ENCODE measurements at places on chromosomes 13 and 19.
A peak's percentile ranks its signal among the peaks of the same experiment; 100 is the strongest.

DNA sequence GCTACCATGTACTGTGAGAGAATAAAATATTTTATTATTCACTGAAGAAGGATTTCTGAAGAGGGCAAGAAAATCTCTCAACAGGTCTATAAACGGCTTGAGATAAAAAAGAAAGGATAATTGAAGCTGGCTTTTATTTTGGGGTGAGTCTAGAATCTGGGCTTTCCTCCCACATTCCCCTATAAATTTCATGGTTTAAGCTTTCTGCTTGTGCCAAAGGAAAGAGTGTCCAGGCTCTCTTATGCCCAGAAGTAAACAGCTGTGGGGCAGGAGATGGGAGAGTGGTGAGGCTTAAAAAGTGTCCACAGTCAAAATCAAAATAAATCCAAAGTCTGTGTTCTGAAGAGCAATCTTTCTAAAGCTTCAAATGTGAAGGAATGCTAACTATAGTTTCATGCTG lies 942.2 kb upstream of the MIR17HG start:
- no peak for DNase-seq

GRCh38 chr19:435056-435706 lies 25.7 kb downstream of the SHC2 start:
- no peak for DNase-seq

DNA sequence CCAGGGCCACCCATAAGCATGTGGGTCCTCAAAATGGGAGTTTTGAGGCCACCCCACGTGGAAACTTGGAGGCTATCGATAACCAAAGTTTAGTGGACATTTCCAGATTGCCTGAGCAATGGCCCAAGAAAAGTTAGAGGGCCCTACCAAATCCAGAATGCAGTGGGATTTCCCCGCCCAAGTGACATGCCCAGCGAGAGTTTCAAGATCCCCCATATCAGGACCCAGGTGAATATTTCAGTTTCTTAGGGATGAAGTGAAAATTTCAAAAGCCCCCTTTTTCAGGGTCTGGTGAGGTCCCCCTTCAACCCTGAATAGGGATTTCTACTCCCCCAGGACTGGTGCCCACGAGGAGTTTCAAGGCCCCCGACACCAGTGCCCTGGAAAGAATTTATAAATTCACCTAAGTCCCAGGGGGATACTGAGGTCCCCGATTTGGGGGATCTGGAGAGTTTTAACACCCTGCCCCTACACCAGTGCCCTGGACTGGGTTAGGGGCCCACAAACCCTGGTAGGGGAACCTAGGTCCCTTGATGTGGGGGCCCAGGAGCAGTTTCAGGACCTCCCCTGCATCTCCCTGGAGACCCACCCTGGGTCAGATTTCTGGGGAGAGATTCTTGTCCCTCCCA lies 695 bp downstream of the BST2 start:
- DNase-seq, result no peak

GRCh38 chr19:27740396-27740795 lies 1472.6 kb downstream of the UQCRFS1 start:
- DNase-seq, result no peak

DNA sequence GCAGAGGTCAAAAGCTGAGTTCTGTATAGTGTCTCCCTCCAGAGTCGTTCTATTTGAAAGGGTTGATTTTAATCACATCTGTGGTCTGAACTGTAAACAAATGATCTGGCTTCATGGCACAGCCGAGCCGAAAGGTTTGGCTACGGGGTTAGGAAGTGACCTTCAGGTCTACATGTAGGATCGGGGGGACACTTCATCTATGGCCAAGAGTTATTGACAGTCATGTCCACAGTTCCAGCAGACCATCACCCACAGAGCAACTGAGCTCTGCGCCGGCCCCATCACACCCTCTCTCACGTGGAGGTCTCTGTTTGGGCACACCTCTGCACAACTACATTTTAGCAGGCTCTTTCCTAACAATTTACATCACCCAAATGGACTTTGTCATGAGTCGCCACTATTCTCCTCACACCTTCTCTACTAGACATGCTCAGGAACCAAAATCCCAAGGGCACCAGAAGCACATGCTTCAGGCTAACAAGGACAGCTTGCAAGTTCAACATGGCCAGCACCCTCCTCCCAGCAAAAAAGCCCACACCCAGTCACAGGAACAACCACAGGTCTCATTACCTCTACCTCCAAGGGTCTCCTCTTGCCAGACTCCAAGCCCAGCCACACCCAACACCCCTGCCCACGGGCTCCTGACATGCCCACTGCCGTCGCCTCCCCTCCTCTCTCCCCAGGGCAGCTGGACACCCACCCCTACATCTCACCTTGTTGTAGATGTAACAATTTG lies 36.1 kb upstream of the EPHX3 start:
- DNase-seq, result no peak

GRCh38 chr13:31764556-31764955 lies 25.2 kb downstream of the RXFP2 start:
- DNase-seq, result no peak

GRCh38 chr13:85657942-85658341 lies 141.3 kb downstream of the SLITRK6 start:
- DNase-seq, result no peak

DNA sequence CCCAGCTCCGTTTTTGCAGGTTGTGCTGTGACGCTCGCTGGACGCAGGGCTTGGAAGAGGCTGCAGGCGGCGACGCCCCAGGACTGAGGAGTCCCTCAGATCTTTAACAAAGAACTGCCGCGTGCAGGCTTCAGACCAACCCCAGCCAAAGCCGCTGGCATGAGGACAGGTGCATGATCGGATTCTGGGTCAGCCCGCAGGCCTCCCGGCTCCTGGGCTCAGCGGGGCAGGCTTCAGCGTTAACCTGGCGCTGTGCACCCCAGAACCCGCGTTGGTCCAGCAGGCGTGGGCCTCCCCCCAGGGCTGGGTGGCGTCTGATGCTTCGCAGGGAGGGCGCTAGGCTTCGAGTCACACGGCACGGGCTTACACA lies 920 bp upstream of the TIMM13 start:
- no peak for DNase-seq

- DNase-seq, result no peak
Measured at GRCh38 chr19:49362929-49363267, 682 bp upstream of the TEAD2 start.

- no peak for DNase-seq
Measured at GRCh38 chr13:21749410-21749809, 78.5 kb downstream of the FGF9 start.

- peak; percentile 91 for DNase-seq
Measured at GRCh38 chr13:40181203-40181845, 485.1 kb downstream of the FOXO1 start.

GRCh38 chr19:40457048-40457447 lies 8.5 kb downstream of the BLVRB start:
- no peak for DNase-seq

GRCh38 chr19:30008169-30008568 lies 66.1 kb downstream of the URI1 start:
- DNase-seq, result no peak

- no peak for DNase-seq
Measured at GRCh38 chr19:13803038-13803437, 7.8 kb downstream of the ZSWIM4 start.

GRCh38 chr19:46979126-46980105 lies 40.2 kb upstream of the NPAS1 start:
- no peak for DNase-seq

GRCh38 chr13:22357132-22357531 lies 686.3 kb downstream of the FGF9 start:
- peak; percentile 3 for DNase-seq

DNA sequence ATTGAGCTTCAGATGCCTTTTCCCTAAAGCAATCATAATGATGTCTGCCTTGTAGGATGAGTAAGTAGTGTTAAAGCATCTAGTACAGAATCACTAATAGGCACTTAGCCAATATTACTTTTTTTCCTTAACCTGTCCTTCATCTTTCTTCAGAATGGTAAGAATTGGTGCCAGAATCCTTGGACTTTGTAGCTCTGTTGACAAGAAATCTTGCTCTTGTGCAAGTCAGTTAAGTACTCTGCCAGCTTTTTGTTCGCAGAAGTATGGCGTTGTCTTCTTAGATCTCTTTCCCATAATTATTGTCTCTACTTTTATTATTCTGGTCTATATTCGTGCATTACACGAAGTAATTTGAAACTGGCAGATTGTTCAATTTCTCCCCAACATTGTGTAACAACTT lies 554.5 kb downstream of the PCDH9 start:
- DNase-seq, result peak; percentile 27

- DNase-seq, result no peak
Measured at GRCh38 chr19:52099497-52100138, 4.1 kb upstream of the ZNF841 start.

- no peak for DNase-seq
Measured at GRCh38 chr13:45229172-45229571, 28.3 kb upstream of the KCTD4 start.

DNA sequence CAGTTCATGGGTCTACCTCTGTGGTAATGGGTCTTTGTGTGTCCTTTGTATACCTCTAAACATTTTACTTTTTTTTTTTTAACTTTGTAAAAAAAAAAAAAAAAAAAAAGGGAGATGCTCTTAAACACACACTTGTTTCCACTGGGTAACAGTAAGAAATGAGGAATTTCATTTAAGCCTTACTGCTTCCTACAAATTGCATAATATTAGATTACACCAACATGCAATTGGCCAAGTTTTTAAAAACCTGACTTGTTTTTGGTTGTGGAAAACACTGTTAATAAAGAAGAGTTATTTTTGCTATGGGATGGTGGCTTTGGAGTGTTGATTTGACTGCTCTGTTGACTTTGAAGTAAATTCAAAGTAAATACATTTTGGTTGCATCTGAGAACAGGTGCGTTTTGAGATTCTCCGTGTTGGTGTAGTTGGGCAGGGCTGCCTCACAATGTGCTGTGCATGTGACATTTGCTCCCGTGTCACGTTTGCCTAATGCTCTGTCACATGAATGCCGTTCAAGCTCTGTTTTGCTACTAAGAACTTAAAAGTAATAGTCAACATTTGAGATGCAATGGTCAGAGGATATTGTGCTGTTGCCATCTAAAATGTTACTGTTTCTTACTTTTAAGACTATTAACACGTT lies 202.4 kb downstream of the LMO7 start:
- DNase-seq, result no peak

DNA sequence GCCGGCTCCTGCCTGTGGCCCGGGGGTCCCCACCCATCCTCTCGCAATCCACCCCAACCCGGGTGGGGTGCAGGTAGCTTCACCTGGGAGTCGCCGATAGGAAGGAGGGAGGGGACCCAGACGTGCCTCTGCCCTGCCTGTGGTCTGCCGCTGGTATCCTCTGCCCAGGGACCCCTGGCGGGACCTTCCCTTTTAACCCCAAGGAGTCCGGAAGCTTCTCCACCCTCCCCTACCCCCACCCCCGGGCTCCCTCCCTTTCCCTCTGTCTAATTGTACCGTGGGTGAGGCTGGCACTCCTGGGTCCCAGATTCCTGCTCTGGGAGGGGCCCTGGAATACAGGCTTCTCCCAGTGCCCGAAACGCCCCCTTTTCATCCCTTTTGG lies at the start of gene KLK10:
Gene KLK10 (minus strand): TSS at position 166 of the 382 bp plus-strand sequence. CDS start 579 bp downstream, outside the sequence.
- DNase-seq, result no peak

DNA sequence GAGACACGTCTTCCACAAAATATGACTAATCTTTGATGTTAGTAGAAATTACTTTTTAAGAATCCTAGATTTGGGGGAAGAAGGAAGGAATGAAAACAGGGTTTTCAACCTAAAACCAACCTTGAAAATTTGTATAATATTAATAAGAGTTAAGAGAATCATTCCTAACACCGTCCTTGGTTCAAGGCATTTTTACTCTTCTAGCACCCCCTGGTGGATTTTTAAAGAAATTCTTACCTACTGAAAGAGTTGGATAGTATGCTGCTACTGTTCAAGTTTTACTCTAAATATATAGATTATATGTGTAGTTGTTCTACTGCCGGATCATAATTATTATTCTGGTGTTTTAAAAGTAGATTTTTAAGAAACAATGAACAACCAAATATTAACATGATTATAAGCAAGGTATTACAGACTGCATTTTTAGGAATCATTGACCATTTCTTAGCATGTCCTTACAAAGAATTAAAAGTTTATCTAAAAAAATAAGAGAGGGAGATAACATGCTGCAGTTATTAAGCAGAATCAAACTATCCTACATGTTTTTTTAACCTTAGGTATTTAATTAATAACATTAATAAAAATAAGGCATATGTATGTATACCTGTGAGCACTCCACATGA lies 7.4 kb upstream of the SLITRK6 start:
- DNase-seq, result peak; percentile 67

DNA sequence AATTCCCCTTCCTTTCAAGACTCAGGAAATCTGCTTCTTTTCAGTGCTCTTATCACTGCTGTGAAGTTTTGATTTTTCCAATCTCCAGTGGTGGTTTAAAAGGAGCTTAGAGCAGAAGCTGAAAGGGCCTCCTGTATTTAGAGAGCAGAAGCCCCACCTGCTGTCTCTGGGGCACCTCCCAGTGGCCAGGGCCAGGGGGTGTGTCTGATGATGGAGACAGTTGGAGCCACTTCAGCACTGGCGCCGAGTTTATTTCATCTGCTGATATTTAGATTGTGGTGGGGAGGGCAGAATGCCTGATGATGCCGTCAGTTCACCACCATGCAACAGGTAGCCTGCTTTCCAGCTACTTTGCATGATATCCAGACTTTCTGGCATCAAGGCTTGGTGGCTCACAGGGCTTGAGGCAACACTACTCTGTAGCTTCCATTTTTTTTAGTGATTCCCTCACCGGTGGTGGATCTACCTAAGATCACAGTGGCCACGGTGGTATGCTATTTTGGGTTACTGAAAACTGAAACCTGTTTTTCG lies 371.9 kb downstream of the KCNRG start:
- DNase-seq, result peak; percentile 30

GRCh38 chr13:95296326-95296925 lies 4.8 kb downstream of the ABCC4 start:
- DNase-seq, result peak; percentile 34

GRCh38 chr13:102402290-102402689 lies 442 bp upstream of the FGF14 start:
- DNase-seq, result no peak

DNA sequence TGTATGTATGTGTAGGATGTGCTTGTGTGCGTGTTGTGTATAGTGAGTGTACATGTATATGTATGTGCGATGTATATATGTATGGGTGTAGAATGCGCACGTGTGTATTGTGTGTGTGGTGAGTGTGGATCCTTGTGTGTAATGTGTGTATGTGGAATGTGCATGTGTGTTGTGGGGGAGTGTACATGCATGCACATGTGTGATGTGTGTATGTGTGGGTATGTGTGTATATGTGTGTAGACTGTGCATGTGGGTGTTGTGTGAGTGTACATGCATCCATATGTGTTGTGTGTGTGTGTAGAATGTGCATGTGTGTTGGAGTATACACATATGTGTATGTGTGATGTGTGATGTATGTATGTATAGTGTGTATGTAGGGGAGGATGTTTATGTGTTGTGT lies 18.0 kb upstream of the SPACA7 start:
- no peak for DNase-seq

GRCh38 chr19:12779162-12779993 lies 4.0 kb upstream of the HOOK2 start:
- peak; percentile 96 for DNase-seq

- DNase-seq, result peak; percentile 18
Measured at GRCh38 chr13:64556376-64556775, 2673.8 kb downstream of the PCDH9 start.

GRCh38 chr13:50684366-50684765 lies 159.1 kb downstream of the DLEU7 start:
- DNase-seq, result no peak
